Activated naive CD8-positive, alpha-beta T cell treated with anti-CD3 and anti-CD28 coated beads, Interleukin-2, amount 10 ng/mL, durations not matched to agents 7 days and 5 days (primary cell): ENCODE measurements at places on chromosomes 11 and 22. TPM values are rescaled to one million over a fixed set of nuclear protein-coding genes. Genes with fewer than 3 reads are reported as not detected.
A peak's percentile ranks its signal among the peaks of the same experiment; 100 is the strongest.

DNA sequence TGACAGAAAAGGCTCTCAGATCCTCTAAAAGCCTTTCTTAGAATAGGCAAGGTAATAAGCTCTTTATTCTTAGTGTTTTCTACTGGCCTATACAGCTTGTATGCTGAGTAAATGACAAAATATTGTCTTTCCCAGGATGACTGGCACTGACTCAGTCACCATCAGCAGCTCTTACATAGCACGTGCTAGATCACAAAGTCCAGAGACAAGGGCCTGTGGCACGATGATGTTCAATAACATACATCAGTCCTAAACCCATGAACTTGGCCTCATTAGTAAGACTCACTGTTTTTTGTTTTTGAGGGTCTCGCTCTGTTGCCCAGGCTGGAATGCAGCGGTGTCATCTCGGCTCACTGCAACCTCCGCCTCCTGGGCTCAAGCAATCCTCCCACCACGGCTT lies 42.7 kb downstream of the CELF1 start:
- no peak for DNase-seq

DNA sequence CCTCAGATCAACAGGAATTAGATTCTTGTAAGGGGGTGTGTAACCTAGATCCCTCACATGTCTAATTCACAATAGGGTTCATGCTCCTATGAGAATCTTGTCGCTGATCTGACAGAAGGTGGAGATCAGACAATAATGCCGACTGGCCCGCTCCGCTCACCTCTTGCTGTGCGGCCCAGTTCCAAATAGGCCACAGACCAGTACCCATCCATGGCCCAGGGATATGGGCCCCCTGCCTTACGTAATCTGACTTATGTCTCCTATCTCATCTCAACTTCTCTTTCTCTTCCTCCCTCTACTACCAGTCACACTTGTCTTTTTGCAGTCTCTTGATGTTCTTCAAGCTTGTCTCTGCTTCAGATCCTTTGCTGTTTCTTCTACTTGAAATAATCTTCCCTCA lies 70.0 kb downstream of the CWF19L2 start:
- DNase-seq = no peak

GRCh38 chr11:37533087-37533486 lies 935.1 kb upstream of the RAG2 start:
- no peak for DNase-seq

- no peak for DNase-seq
These were observed 16.9 kb downstream of the TSPAN4 start for GRCh38 chr11:859394-860131.

GRCh38 chr22:50309601-50309991 lies 2.1 kb upstream of the PLXNB2 start:
- DNase-seq = no peak

GRCh38 chr11:122363296-122363695 lies 247.3 kb upstream of the BLID start:
- no peak for DNase-seq

DNA sequence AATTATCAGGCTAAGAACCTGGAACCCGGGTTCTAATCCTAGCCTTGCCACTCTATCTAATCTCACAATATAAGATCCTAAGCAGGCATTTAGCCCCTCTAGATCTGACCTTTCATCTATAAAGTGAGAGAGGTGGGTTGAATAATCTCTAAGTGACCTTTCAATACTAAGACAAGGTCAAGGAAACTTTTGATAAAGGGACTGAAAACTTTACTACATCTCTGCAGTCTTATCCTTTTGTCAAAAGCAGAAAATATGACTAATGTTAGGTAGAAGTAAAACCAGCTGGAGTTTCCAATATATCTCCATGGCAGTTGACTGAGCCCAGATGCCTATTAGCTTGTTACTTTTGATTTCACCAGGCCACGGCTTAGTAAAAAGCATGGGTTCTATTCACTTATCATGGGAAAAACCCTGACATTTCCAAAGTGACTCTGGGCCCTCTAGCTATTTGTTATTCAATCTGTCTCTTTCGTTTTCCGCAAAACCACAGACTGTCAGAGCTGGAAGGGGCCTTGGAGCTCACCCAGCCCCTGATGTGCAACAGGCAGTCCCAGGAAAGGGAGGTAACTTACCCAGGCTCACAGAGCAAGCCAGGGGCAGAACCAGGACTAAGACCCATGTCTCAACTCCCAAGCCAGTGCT lies 75.8 kb downstream of the RAB30 start:
- no peak for DNase-seq

- DNase-seq = peak; percentile 66
These were observed 37.7 kb upstream of the GNB1L start for GRCh38 chr22:19892257-19892879.

DNA sequence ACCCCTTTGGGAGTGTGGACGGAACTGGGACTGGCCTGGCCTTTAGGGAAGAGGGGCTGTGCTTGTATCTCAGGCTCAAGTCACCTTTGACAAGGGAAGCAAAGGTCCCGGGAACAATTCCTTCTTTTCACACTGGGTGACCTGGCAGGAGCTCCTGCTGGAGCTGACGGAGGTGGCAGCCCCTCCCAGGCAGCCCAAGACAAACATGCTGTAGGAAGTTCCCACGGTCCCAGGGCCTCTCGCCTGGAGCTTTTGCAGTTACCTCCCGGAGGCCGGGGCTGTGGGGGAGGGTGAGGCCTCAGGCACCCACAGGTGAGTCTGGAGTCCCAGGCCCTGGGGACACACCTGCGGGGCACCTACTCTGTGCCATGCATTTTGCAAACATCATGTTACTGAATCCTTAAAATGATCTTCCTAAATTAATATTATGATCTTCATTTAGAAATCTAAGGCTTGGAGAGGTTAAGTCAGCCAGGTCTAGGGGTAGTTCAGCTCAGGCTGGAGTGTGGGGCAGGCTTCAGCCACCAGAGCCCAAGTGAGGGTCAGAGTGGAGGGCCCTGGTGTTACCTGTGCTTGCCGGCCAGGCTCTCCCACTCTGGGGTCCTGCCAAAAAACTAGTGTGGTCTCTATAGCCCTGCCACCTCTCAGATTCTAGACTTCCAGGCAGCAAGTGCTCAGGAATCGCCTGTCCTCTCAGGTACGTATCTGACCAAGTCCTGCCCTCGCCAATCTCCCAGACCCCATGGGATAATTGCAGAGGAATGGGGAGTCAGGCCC lies 15.7 kb upstream of the MYEOV start:
- no peak for DNase-seq

The OR8D2 gene
- not detected for total RNA-seq

The INPP5J gene
- 0.39 TPM for total RNA-seq

The OR5A1 gene
- total RNA-seq = not detected

The PKDREJ gene
- total RNA-seq = not detected

The NCR3LG1 gene
- 2.9 TPM for total RNA-seq
